ENCODE measurements at places on chromosomes 3 and 15.

DNA sequence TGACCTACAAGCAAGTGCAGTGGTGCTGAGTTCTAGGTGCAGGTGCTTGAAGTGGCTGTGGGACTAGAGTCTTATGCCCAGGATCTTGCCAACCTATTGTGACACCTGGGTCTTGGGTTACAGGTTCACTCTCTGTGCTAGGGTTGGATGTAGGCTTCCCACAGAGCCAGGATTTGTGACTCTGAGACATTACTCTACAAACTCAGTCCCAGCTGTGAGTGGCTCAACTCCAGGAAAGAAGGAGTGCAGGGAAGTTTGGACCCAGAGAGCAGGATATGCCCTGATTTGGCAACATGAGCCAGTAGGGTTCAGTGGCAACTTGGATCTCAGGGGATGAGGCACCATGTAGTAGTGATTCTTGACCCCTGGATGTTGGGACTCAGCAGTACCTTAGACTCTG is 182.2 kb downstream of the LPP start:
- no peak for DNase-seq

- DNase-seq: no peak
Observed at GRCh38 chr3:190016966-190017365, 103.7 kb downstream of the P3H2 start.

GRCh38 chr3:38165722-38166387 is 518 bp downstream of the OXSR1 start:
- no peak for DNase-seq

GRCh38 chr3:120907659-120908029 is 361 bp upstream of the STXBP5L start:
- DNase-seq: no peak

GRCh38 chr15:57691082-57691481 is 15.4 kb upstream of the POLR2M start:
- DNase-seq: no peak

- no peak for DNase-seq
Observed at GRCh38 chr15:57961919-57962318, 103.6 kb downstream of the ALDH1A2 start.

- DNase-seq: peak; percentile 10
Observed at GRCh38 chr3:72375237-72376076, 472.8 kb downstream of the SHQ1 start.

DNA sequence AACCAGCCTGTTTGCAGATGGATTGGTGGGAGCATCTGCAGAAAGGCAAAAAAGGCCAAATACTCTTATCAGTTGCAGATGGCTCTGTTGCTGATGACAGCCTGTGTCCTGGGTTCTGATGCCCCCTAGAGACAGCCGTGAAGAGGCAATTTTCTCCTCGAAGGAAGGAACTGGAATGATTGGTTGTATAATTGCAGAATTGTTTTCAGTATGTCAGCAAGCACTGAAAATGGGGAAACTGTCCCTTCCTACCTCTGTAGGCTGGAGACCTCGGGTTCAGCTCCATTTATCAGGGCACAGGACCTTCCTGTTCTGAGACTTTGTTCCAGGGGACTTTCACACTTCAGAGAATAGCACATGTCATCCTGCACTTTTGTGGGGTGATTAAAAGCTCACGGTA is 103.0 kb downstream of the PGPEP1L start:
- DNase-seq: no peak

GRCh38 chr3:17632401-17633100 is 109.9 kb downstream of the TBC1D5 start:
- DNase-seq: no peak

DNA sequence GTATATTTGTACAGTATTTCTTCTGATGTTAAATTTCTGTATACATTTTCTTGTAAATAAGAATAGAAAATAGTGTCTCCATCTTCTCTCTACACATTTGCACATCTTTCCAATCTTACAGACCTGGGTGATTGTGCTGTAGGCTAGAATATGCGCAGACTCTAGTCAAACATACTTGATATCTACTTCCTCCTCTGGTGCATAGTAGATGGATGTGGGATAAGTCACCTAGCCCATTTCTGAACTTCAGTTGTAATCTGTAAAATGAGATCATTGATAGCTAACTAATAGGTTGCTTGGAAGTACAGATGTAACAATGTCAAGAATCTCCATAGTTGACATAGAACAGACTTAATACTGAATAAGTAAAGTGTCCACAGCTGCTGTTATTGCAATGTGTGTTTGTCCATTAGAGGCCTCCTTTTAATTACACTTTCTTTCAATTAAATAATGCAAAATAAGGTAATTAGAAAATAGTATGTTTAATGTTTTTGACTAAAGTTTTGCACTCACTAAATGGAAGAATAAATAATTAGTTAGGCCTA is 46.7 kb downstream of the ALCAM start:
- DNase-seq: no peak

DNA sequence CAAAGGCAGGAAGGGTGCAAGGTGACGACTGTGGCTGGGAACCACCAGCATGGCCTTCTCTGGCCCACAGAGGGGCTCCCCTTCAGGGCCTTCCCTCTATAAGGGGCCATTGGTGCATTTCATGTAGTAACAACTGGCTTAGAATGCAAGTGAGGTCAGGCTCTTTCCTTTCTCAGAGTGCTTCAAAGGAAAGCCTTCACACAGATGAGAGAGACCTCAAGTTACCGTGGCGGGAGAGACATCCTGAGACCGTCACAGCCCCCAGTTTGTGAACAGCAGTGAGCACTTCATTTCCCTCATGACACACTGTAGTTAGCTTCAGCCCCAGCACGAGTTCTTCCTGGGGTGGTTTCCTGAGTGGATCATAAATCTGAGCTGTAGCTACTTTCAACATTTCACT is 96.6 kb upstream of the LIMD1 start:
- DNase-seq: peak; percentile 40

DNA sequence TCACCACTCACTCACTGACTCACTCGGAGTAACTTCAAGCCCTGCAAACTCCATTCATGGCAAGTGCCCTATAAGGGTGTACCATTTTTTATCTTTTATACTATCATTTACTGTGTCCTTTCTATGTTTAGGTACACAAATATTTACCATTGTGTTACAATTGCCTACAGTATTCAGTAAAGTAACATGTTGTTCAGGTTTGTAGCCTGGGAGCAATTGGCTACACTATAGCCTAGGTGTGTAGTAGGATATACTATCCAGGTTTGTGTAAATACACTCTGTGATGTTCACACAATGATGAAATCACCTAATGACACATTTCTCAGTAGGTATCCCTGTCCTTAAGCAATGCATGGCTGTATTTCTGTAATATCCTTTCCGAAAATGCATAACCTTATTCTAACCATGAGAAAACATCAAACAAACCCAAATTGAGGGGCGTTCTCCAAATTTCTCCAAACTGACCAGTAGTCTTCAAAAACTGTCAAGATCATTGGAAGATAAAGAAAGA is 17.9 kb upstream of the CNOT10 start:
- DNase-seq: no peak

GRCh38 chr15:75565062-75565970 is 13.8 kb downstream of the PTPN9 start:
- DNase-seq: no peak

- DNase-seq: no peak
Observed at GRCh38 chr3:140577911-140578310, 100.0 kb upstream of the TRIM42 start.

GRCh38 chr3:122697952-122698620 is 17.4 kb downstream of the PARP14 start:
- DNase-seq: no peak

GRCh38 chr3:57370341-57370740 is 77.9 kb upstream of the ASB14 start:
- DNase-seq: no peak

GRCh38 chr15:69424748-69425413 is 10.7 kb downstream of the KIF23 start:
- DNase-seq: no peak

- DNase-seq: no peak
Observed at GRCh38 chr3:126033051-126033745, 50.7 kb downstream of the SLC41A3 start.

- no peak for DNase-seq
Observed at GRCh38 chr3:20462226-20462625, 276.2 kb upstream of the SGO1 start.

DNA sequence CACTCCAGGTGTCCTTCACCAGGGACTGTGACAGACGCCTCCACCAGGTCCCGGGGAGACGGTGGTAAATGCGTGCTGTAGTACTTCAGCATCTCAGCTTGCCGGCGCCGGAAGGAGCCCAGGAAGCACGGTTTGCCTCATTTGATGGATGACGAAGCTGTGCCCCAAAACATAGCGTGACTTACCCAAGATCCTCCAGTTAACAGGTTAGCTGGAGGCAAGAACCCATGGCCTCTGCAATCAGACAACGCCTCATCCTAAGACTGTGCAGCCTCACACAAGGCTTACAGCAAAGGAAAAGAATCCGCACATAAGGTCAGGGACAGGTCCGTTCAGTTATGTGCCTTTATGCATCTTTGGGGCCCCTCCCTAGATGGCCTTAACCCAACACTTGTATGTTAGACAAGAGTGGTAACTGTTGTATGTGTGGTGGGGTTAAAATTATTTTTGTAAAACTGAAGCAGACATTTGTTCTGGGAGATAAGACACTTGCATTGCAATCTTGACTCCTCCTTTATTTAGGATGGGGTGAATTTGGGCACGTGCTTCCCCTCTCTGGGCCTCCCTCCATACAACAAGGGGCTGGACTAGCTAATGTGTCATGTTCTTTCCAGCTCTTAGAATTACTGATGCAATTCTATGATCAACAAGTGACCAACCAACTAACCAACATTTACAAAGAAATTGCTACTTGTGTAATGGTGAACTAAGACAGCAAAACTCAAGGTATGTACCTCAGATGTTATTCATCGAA is 39.4 kb downstream of the VGLL4 start:
- DNase-seq: no peak

- DNase-seq: no peak
Observed at GRCh38 chr3:8489278-8489792, 12.3 kb upstream of the LMCD1 start.

- no peak for DNase-seq
Observed at GRCh38 chr15:36940636-36941260, 159.6 kb downstream of the MEIS2 start.

DNA sequence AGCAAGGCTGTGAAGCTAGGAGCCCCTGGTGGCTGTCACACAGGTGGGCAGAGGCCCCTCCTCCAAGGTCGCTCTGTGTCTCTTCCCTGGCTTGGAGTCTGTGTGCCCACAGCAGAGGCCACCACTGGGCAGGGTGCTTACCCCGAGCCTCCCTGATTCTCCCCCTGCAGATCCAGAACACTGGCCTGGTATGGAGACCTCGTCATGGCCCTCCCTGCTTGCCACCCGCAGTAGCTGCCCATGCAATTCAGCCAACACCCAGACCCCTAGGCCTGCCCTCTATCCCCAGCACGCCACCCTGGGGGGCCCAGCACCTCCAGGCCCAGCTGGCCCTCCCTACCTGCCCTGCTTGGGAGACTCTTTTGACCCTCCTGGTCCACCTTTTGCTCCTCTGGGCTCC is 5.5 kb upstream of the RHO start:
- no peak for DNase-seq

DNA sequence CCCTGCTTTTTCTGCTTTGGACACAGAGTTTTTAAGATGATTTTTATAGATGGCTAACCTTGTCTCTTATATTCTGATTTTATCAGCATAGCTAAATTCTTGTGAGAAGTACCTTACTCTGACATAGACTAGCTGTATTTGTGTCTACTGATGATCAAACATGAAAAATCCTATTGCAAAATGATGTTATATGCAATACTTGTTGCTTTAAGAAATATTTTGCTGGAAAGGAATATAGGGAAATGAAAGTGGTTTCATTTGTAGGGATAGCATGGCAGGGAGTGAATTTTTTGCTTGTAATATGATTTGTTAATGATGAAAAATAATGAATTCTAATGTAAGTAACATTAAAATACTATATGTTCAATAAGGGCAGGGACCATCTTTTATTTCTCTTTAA is 35.9 kb downstream of the CFAP91 start:
- DNase-seq: no peak

DNA sequence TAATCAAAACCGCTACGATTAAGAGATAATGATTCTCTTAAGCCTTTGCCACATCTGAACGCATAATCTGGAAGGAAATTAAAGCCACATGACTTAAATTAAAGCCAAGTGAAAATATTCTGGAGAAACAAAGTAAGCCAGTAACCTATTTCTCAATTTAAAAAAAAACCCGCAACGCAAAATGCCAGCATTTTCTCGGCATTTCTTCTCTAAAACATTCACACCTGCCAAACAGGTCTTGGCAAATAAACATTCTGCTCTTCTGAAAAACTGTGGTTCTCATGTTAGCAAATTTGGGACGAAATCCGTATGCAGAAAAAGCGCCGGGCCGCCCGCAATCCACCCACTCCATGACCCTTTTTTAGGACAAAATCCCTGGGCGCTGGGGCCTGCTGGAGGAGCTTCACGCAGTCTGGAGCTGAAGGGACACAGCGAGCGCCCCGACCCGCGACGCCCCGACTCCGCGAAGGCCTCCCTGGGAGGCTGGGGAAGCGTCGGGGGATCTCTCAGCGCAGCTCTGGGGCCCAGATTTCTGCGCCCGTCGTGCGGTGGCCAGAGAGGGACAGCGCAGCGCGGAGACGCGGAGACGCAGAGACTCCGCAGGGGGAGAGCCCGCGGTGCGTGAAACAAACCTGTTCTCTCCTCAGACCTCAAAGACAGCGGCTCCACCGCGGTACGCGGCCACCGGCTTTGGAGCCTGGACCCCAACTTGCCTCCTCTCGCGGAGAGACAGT is 471 bp downstream of the NKIRAS1 start:
- DNase-seq: no peak

DNA sequence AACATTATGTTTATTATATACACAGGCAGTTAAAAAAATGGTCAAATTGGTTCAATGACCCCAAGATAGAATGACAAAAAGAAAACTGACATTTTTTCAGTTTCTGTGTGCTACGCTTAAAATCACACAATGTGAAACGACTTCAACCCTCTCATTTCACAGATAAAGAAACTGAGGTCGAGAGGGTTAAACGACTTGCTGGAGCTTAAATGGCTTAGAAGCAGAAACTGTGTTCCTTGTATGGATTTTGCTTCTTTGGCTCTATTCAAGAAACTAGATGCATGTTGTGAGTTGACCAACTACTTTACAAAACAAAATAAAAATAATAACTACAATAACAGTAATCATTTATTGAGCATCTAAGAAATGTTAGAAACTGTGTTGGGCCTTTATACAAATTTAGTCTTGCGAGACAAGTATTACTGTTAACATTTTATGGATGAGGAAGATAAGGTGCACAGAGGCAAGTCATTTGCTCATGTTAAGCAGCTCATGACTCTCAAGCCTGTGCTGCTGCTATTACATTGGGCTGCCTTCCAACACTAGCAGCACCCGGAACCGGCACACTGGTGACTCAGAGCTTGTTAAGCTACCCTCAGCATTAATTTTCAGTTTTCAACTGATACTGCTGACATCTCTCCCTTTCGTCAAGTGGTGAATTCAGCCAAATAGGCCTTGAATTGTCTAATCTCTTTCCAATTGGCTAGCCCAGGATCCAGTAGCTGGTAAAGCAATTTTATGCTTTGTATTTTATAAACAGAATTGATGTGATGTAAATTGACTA is 487.6 kb downstream of the NAALADL2 start:
- no peak for DNase-seq

DNA sequence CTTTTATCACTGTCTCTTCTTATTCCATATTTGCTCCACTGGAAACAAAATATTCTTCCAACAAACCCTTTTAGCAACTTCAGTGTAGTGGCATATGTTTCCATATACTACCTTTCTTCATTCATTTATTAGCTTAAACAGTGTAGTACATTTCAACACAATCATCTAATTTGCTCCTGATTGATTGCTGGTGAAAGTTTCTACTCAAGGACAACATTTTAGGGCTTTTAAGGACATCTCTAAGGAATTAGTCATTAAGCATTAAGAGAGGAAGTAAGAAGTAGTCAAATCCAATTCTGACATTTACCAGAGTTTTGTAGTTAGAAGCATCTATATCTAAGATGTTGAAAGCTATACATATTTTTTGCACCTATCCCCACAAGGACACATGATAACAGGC is 55.8 kb downstream of the RSRC1 start:
- no peak for DNase-seq
